ENCODE measurements at places on chromosomes 12 and 14.

GRCh38 chr14:94690486-94690885 lies 78.3 kb downstream of the SERPINA3 start:
- no peak for DNase-seq

DNA sequence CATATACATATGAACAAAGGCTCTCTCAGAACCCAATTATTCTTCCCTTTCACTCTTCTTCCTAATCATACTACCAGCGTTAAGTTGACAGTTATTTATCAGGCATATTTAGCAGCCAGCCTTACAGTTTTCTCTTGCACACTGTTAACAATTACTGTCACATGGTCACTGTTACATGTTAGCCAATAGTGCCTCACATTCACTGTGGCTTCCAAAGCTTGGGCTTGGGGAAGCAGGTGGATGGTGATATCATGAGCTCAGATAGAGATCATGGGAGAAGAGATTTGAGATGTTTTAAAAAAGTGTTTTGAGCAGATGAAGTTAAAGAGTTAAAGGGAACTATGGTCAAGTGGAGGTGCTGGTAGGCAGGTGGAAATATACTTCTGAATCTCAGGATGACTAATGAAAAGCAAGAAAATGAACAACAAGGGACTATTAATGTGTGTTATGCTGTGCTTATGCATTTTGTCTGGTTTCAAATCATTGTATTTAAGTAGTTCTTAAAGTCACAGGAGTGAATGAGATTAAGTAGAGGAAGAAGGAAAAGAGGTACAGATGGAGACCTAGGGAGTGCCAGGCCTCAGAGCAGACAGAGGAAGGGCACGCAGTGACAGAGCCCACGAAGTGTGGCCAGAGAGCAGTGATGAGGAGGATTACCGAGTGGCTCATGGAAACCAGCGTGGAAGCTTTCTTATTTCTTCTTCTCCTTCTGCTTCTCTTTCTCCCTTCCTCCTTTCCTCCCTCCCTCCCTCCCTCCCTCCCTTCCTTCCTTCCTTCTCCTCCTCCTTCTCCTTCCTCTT lies 39.6 kb downstream of the BICD1 start:
- DNase-seq, result no peak

GRCh38 chr12:52261208-52261484 lies 13.3 kb upstream of the KRT86 start:
- DNase-seq, result no peak

DNA sequence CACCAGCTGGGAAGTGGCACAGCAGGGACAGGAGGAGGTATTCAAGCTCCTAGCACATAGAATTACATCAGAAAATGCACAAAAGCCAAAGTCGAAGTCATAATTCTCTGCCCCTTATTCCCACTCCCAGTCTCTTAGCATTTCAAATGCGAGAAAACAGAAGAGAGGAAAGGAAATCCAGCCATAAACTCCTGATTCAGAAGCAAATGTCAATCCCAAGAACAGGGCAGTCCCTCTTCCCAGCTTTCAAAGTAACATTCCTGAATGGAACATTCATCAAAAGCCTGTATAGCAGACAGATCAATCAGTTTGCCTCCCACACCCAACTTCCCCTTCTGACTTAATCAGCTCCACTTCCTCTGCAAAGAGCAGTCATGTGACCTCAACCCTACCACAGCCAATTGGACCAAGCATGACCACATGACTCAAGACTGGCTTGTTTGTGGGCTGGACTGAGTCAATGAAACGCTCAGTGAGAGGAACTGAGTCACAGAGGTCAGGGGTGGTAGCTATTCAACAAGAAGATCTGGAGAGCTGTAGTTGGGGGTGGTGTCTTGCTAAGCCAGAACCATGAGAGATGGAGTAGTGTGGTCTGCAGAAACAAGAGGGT lies 41.4 kb upstream of the TUNAR start:
- no peak for DNase-seq

DNA sequence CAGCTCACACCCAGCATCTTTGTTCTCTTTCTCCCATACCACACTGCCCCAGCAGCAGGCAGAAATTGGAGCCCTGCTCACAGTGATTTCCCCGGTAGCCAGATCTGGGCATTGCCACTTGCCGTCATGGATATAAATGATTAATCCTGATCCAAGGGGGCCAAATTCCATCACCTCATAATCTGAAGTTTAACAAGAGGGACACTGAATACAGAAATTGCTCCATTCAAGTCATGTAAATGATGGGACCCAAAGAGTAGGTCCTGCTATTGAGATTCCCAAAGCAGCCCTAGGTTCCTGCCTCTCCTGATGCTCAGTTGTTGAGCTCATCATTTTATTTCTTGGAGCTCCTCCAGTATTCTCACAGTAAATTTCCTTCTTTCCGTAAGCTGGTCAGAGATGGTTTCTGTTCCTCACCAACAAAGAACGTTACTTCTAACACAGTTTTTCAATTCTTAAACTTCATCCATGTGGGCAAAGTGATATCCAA lies 11.7 kb downstream of the ITPR2 start:
- DNase-seq, result no peak

GRCh38 chr14:75044322-75044721 lies 6.9 kb downstream of the MLH3 start:
- DNase-seq, result no peak

DNA sequence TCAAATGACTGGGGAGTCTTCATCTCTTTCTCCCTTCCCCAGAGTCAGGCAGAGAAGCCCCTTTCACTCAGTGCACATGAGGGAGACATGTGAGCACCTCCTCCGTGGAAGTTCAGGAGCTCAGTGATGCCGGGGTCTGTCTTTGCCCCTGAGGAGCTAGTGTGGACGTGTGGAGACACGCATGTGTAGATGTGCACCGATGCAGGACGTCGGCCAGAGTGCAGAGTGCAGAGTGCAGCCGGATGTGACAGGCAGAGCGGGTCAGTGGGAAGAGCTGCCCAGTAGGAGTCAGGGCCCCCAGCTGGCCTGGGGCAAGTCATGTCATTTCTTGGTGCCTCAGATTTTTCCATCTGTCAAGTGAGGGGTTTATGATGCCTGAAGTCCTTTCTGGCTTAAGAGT lies 20.7 kb downstream of the TSPAN9 start:
- DNase-seq, result no peak

DNA sequence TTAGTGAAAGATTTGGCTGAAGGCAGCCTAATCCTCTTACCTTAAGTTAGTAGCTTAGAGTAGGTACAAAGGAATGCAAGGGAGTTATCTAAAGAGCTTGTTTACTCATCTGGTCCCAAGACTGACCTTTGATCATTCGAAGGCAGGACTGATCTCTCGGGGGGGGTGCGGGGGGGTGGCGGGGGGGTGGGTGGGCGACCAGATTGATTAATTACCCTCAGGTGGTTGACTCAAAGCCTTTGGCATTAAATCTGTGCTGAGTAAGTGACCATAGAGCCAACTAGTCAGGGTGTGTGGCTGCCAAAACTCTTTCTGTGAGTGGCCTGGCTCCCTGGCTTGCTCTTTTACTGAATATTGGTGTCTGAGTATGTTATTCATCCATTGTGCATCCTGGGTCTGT lies 731.9 kb upstream of the FBXO33 start:
- no peak for DNase-seq

Data from stimulated activated CD8-positive, alpha-beta memory T cell treated with anti-CD3 and anti-CD28 coated beads, Interleukin-4, amount 100 ng/mL, for 4 hours (primary cell).